ENCODE measurements at places on chromosomes 11 and 22. TPM values are rescaled to one million over a fixed set of nuclear protein-coding genes. Genes with fewer than 3 reads are reported as not detected.
A peak's percentile ranks its signal among the peaks of the same experiment; 100 is the strongest.

The RIMBP3B gene
- total RNA-seq = 0.65 TPM

The KREMEN1 gene
- 10.5 TPM for total RNA-seq

The SEC14L6 gene
- total RNA-seq = 3.7 TPM

The DGAT2 gene
- total RNA-seq = 1.2 TPM

The GDPD5 gene
- 32.4 TPM for total RNA-seq

DNA sequence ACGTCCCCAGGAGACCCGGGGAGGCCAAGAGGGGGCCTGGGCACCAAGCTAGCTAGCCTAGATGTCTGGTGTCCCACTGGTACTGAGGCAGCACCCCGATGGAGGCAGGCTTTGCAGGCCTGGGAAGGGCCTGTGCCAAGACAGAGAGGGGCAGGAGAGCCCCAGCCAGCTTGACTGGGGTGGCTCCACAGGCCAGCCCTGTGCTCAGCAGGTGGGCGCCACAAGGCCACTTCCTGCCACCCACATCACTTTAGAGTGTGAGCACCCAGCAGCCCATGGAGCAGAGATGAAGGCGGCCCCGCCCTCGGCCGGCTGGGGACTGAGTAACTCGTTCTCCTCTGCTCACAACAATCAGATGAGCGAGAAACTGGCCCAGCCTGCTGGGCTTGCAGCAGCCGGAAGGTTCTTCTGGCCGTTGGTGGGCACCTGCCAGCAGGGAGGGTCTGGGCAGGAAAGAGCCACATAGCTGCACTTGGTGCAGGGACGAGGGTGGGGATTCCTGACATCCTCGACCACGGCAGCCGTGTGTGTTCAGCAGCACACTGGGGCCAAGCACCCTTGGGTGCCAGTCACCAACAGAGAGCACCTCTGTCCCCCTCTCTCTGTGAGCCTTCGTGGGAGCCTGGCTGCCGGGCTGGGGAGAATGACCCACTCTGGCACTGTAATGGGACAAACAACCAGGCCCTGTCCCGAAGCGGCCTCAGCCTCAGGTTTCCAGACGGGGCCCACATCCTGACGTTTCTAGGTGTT lies 7.6 kb downstream of the OSBPL5 start:
- no peaks in the 10 kb centered on the region for H3K36me3 ChIP-seq
- H3K4me1 ChIP-seq = peaks cover 3% of the 10 kb centered on the region
- DNase-seq = no peak
- H3K4me3 ChIP-seq = no peak overlapping the region
- H3K27ac ChIP-seq = no peak overlapping the region
- peaks cover 68% of the 10 kb centered on the region for H3K27me3 ChIP-seq

DNA sequence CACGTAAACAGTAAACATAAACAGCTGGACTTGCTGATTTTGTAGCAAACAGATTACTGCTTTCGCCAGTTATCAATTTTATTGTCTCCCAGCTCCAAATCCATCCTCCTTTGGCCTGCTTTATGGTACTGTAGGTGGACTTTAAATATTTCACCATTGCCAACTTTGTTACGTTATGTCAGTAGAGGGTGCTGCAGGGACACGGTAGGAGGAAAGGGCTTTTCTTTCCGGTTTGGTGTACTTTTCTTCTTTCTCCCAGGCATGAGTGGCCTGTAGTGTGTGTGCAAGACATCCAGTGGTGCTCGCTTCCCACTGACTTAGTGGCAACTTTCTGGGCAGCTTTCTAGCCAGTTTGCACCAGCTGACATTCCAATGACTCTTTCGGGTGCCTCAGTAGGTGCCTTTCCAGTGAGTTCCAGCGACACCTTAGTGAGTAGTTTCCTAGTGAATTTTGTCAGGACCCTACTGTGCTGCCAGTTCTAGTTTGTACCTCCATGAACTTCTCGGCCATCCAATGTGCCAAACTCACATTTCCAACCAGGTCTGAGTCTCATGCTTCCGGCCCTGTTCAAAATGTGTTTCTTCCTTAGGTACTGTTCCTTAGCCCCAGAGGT lies 267.6 kb upstream of the TENM4 start:
- no peak for DNase-seq
- peaks cover 3% of the 10 kb centered on the region for H3K36me3 ChIP-seq
- H3K27ac ChIP-seq = no peak overlapping the region
- H3K27me3 ChIP-seq = no peaks in the 10 kb centered on the region
- no peak overlapping the region for H3K4me3 ChIP-seq

DNA sequence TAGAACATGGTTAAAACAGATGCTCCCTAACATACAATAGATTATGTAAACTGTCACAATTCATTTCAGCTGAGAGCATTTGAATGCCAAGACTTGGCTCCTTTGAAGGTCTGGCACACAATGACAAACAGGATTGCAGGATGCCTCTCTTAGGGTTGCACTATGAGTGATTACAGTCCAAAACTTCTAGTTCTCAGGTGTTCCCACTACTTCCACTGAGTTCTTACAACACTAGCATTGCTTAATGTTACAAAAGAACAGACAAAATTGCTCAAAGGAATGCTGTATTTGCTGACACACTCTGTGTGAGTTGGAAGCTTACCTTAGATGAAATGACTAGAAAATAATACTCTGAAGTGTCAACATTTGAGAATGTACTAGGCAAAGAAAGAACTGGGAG lies 2413.8 kb upstream of the RAG2 start:
- no peaks in the 10 kb centered on the region for H3K27me3 ChIP-seq
- H3K36me3 ChIP-seq = no peaks in the 10 kb centered on the region
- no peak overlapping the region for H3K27ac ChIP-seq
- H3K4me1 ChIP-seq = no peaks in the 10 kb centered on the region
- H3K4me3 ChIP-seq = no peak overlapping the region

DNA sequence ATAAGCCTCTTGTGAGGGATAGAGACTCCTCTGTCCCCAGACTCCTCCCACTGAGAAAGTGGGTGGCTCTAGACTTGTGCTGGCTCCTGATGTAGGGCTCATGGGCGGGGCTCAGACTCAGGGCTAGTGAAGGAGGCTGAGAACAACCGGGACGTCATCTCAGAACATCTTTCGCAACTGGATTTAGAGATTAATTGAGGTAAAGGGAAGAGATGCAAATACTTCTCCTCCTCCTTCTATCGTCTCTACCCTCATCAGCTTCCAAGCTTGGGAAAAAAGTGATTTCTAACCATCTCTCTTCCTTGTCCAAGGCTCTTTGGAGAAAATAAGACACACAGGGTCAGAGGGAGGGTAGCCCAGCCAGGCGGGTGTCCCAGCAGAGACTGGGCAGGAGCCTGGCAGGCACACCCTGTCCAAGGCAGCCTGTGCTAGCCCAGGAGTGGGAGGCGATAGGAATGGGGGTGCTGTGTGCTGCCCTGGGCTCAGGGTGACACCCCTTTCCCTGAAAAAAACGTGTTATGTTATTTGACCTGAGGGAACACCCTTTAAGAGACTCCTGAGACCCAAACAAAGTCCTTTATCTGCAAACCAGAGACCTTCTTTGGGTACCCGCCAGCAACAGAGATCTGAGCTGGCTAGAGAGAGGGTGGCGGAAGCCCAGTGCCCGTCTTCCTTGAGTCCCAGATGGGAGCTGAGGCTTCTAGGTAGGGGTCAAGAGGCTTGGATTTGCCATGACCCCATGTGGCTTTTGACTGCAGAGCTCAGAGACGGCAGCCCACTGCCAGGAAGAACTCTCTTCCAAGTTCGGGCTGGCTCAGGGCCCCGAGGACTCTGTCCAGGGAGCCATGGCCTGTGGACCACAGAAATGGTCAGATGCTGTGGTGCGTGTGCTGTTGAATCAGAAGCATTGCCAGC lies 160.9 kb downstream of the ADAMTS15 start:
- H3K4me1 ChIP-seq = no peaks in the 10 kb centered on the region
- H3K27me3 ChIP-seq = peaks cover 5% of the 10 kb centered on the region
- DNase-seq = no peak
- H3K27ac ChIP-seq = no peak overlapping the region
- H3K36me3 ChIP-seq = no peaks in the 10 kb centered on the region
- no peak overlapping the region for H3K4me3 ChIP-seq

- H3K27me3 ChIP-seq = peaks cover 9% of the 10 kb centered on the region
- DNase-seq = no peak
- no peaks in the 10 kb centered on the region for H3K36me3 ChIP-seq
- H3K4me1 ChIP-seq = peaks cover 17% of the 10 kb centered on the region
Measured at GRCh38 chr11:45089251-45089650, 57.2 kb upstream of the PRDM11 start.

DNA sequence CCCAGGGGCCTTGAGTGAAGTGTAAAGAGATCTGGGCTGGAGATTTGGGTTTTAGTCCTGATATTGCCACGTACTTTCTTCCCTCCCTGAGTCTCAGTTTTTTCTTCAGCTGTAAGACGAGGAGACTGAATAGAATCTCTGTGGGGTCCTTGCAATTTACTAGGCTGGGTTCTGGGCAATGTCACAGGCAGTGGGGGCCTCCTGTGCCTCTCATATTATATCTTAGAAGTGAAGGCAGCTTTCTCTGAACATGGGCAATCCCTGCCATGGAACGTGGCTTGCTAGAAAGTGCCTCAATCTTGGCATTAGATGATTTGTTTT lies 62.0 kb upstream of the PTPRJ start:
- peak overlapping the region; percentile 35 for H3K27ac ChIP-seq
- peaks cover 14% of the 10 kb centered on the region for H3K4me1 ChIP-seq
- H3K4me3 ChIP-seq = no peak overlapping the region
- H3K27me3 ChIP-seq = no peaks in the 10 kb centered on the region
- no peaks in the 10 kb centered on the region for H3K36me3 ChIP-seq

DNA sequence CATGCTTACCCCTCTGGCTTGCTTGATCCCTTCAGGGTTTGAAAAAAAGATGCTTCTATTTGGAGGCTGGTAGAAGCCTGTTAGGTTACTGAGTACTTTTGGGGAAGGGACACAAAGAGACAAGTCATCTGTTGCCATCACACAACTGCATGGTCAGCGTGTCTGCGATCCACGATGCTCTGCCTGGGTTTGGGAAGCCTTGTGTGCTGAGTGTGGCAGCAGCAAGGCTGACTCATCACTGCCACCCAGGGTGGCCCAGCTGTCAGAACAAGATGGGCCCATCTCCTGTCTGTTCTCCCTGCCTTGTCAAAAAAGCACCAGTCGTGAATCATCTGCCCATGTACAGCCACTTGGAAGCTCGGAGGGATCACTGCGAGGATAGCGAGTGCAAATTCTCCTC lies 26.2 kb downstream of the UBASH3B start:
- H3K36me3 ChIP-seq = no peaks in the 10 kb centered on the region
- DNase-seq = no peak
- H3K4me3 ChIP-seq = no peak overlapping the region
- no peak overlapping the region for H3K27ac ChIP-seq

DNA sequence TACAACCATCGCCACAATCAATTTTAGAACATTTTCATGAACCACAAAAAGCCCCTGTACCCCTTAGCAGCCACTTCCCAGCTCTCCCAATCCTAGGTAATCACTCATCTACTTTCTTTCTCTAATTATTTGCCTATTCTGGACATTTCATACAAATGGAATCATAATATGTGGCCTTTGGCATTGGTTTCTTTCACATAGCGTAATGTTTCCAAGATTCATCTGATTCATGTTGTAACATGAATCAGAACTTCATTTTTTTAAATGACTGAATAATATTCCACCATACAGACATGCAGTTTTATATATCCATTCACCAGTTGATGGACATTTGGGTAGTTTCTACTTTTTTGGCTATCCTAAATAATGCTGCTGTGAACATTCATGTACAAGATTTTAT lies 56.2 kb upstream of the RCN1 start:
- no peaks in the 10 kb centered on the region for H3K36me3 ChIP-seq
- no peak overlapping the region for H3K4me3 ChIP-seq
- no peak overlapping the region for H3K27ac ChIP-seq
- DNase-seq = no peak
- H3K4me1 ChIP-seq = no peaks in the 10 kb centered on the region

- DNase-seq = no peak
- H3K27me3 ChIP-seq = no peaks in the 10 kb centered on the region
- no peak overlapping the region for H3K27ac ChIP-seq
Measured at GRCh38 chr11:9143721-9144120, 52.3 kb upstream of the SCUBE2 start.

DNA sequence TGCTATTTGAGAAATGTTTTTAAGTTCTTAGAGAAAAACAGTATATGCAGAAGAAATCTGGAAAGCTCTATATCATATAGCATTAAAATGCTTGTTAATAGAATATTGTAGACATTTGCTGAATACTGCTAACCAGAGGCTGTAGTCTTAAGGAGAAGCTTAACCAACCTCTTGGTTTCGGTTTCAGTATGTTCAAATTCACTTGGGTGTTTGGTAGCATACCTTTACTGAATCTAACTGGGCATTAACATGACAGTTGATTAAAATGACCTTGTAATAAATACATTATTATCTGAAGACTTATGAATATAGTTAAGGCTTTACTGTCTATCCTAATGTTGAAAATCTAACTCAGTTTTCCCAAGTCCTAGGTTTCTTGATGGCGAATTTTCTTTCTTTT lies 5.4 kb downstream of the PCF11 start:
- H3K27me3 ChIP-seq = no peaks in the 10 kb centered on the region
- no peak overlapping the region for H3K4me3 ChIP-seq
- DNase-seq = no peak
- H3K36me3 ChIP-seq = peaks cover 30% of the 10 kb centered on the region

All from progenitor cell of endocrine pancreas (in vitro differentiated cells).